ENCODE measurements at places on chromosomes 7 and 10. TPM values are rescaled to one million over a fixed set of nuclear protein-coding genes. Genes with fewer than 3 reads are reported as not detected.

Gene SPDYE6
- 6.2 TPM for polyA plus RNA-seq

Gene HEPACAM2
- 2.3 TPM for polyA plus RNA-seq

Gene CALY
- 0.31 TPM for polyA plus RNA-seq

Gene OAT
- 84.3 TPM for polyA plus RNA-seq

Gene IL6
- polyA plus RNA-seq, result 0.52 TPM

Gene CALML5
- polyA plus RNA-seq, result not detected

Gene OSBPL3
- 2.7 TPM for polyA plus RNA-seq

Gene HOXA4
- polyA plus RNA-seq, result 32.3 TPM

Gene CTNNA3
- polyA plus RNA-seq, result 5.6 TPM

Gene PRF1
- 2.9 TPM for polyA plus RNA-seq

Gene PDZD7
- polyA plus RNA-seq, result 0.84 TPM

Gene NOM1
- polyA plus RNA-seq, result 25.8 TPM
